ENCODE measurements at places on chromosomes 7 and 10. TPM values are rescaled to one million over a fixed set of nuclear protein-coding genes. Genes with fewer than 3 reads are reported as not detected.

Gene BAMBI
- 2.4 TPM for total RNA-seq

- DNase-seq = no peak
Measured at GRCh38 chr7:37571806-37572205, 111.8 kb upstream of the GPR141 start.

GRCh38 chr10:131402771-131403650 lies 91.5 kb upstream of the TCERG1L start:
- DNase-seq = no peak

- no peak for DNase-seq
Measured at GRCh38 chr10:34074051-34074450, 739.6 kb upstream of the NRP1 start.

GRCh38 chr10:87093632-87094372 lies 841 bp downstream of the GLUD1 start:
- DNase-seq = peak; percentile 41

Gene VIPR2
- total RNA-seq = not detected

Gene MRPS33
- total RNA-seq = 20.4 TPM

Gene GBX1
- total RNA-seq = not detected

GRCh38 chr7:22945584-22945983 lies 68.3 kb downstream of the HYCC1 start:
- no peak for DNase-seq

- DNase-seq = no peak
Measured at GRCh38 chr7:133955208-133955607, 171.9 kb upstream of the LRGUK start.

Gene COL28A1
- total RNA-seq = not detected

Gene UCN3
- not detected for total RNA-seq

Gene ZNF775
- 4.7 TPM for total RNA-seq

- DNase-seq = no peak
Measured at GRCh38 chr10:49740346-49741107, 21.6 kb downstream of the OGDHL start.

DNA sequence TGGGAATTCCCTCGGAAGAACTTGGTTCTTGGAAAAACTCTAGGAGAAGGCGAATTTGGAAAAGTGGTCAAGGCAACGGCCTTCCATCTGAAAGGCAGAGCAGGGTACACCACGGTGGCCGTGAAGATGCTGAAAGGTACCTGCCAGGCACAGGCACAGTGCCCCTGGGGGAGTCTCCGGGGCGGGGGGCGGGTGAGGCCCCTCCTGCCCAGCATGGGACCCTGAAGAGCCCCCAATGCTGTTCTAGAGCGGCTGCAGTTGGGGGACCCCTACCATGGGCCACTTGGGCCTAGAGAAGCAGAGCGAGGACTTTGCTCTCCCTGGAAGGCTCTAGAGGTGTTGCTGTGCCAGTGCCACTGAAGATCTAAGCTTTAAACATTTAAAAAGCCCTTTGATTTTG lies 21.6 kb upstream of the CSGALNACT2 start:
- no peak for DNase-seq

GRCh38 chr10:12041766-12042408 lies 722 bp downstream of the UPF2 start:
- DNase-seq = peak; percentile 41

Gene GPR15LG
- not detected for total RNA-seq

- peak; percentile 39 for DNase-seq
Measured at GRCh38 chr7:37916673-37917660, at the start of gene SFRP4. Gene SFRP4, minus strand, starts transcription at chr7:37916817. Its CDS starts 280 bp downstream, at chr7:37916537.

Gene NEBL
- total RNA-seq = 1.2 TPM

Gene SLC39A12
- total RNA-seq = under 0.01 TPM

GRCh38 chr7:157522189-157522588 lies 185.4 kb downstream of the DNAJB6 start:
- DNase-seq = no peak

GRCh38 chr7:144632724-144633123 lies 203.1 kb downstream of the TPK1 start:
- DNase-seq = peak; percentile 15

DNA sequence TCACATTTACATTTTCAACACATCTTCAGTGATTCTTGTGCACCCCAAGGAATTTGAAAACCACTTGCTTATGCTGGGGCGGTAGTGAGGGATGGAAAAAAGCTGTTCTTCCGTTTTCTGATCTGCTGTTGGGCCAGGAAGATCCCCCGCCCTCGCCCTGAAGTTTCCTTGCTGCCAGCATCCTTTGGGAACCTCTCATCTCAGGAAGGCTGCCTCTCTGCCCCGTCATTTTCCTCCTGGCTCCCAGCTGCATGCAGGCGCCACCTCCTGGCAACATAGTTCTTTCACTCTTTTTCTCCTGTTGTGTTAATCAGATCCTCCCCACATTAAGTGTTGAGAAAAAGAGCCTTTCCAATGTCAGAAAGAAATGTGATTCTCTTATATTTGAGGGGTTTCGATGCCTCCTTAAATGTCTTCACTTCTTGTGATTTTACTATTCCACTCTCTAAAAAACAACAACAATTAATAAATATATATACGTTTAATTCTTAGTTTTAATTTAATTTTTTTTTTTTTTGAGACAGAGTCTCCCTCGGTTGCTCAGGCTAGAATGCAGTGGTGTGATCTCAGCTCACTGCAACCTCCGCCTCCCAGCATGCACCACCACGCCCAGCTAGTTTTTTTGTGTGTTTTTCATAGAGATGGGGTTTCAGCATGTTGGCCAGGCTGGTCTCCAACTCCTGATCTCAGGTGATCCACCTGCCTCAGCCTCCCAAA lies 122.9 kb downstream of the RALA start:
- DNase-seq = peak; percentile 48

GRCh38 chr7:44935583-44935982 lies 43.2 kb downstream of the MYO1G start:
- DNase-seq = no peak

- DNase-seq = no peak
Measured at GRCh38 chr7:40526951-40527715, 392.3 kb downstream of the SUGCT start.

DNA sequence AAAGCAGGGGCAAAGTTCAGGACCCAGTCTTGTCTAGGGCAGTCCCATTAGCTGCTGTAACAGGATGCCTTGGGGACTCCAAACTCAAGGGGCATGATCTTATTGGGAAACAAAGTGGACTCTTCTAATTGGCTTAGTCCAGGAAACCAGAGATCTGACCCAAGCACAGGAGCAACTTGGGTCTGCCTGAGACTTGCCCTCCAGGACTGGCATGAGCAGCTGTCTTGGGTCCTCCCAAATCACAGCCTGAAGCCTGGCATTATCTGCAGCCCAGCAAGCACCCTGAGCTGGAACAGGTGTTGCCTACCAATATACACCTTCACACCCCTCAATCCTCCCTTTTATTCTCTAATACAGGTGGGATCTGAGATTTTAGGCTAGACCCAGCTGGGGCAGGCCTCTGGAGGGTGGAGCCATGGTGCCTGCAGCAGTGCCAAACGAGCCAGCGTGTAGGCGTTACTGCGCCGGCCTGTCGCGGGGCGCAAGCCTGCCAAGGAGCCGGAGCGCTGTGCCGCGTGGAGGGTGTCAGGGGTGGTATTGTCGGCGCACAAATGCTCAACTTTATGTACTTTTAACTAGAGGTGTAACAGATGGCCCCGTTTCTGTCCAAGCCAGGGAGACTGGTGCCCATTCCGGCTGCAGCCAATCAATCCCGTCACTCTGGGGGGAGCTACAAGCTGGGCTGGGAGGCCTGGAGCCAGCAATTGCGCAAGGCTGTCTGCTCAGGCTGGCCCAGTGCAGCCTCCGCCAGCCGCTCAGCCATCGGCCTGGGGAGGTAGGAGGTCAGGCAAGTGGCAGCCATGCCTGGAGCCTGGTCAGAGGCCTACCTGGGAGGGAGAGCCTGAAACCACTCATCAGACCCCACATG lies 12.8 kb upstream of the LBX1 start:
- DNase-seq = no peak

- peak; percentile 38 for DNase-seq
Measured at GRCh38 chr7:21256310-21256877, 171.5 kb upstream of the SP4 start.

Gene HOGA1
- total RNA-seq = 0.77 TPM

DNA sequence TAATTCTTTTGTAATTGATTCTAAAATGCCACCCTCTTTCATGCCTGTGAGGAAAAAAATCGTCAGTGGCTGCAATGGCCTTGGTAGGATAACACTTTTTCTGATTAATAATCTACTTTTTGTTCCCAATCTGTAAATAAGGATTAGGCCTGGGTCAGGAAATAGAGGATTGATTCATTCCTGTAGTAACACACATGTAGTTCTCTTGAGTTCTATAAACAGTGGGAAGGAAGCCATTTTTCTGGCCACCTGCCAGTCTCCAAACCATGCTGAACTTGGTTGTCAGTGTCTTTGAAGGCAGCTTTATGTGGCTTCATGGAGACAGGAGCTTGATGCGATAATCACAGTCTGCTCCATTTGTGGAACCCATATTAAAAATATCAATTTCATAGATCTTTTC lies 169.3 kb upstream of the NFE2L3 start:
- DNase-seq = no peak

DNA sequence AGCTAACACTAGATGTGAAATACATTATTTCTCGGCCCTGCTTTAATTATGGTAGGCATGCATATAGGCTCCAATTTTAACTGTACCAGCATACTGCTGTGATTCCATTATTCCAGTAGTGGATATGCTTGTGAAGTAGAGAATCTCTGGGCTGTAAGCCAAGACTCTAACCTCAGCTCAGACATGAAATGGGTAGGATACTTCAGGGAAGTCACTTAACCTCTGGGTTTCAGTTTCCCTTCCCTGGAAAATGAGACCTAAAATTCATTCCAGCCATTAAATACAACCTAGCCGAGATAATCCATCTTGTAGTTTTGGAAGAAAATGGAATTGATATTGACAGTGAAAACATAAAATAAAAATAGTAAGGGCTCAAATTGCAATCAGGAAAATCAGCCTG lies 59.6 kb upstream of the TRIL start:
- DNase-seq = no peak

GRCh38 chr10:117339578-117339977 lies 35.7 kb downstream of the PDZD8 start:
- no peak for DNase-seq

DNA sequence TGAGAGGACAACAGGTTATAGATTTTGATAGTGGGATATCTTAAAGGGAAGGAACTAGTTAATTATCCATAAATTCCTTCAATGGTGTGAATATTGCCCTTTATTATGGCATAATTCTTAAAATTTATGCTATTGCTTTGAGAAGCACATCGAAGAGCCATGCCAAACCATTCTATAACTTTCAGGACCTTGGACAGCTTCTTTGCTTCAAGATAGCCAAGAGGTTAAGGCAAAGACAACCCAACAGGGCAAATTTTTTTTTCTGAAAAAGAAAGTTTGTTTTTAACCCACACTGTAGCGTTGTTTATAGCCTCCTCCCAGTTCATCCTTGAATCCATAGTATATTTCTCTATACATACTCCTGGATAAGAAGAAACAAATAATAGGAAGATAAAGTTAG lies 103.2 kb downstream of the NRG3 start:
- peak; percentile 40 for DNase-seq

GRCh38 chr7:42972699-42973500 lies 40.7 kb downstream of the MRPL32 start:
- DNase-seq = peak; percentile 91

DNA sequence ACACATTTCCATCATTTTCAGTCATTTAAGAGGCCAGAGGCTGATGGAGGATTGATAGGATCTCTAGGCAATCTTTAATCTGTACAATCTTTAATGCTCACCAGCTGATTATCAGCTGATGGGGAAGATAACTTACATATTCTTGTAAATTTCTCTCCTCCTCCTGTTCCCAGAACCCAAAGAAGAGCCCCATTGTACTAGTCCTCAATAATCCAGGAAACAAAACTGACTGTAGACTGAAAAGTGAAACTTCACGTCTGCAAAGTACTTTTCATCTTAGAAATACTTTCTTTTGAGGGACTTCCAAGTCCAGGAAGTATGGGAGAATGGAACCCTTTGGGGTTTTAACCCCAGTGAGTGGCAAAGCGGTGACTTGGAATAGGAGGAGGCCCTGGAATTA lies 283.3 kb downstream of the FRMD4A start:
- no peak for DNase-seq

Gene TUBAL3
- not detected for total RNA-seq

- DNase-seq = no peak
Measured at GRCh38 chr10:69494626-69495558, 43.6 kb downstream of the TSPAN15 start.

DNA sequence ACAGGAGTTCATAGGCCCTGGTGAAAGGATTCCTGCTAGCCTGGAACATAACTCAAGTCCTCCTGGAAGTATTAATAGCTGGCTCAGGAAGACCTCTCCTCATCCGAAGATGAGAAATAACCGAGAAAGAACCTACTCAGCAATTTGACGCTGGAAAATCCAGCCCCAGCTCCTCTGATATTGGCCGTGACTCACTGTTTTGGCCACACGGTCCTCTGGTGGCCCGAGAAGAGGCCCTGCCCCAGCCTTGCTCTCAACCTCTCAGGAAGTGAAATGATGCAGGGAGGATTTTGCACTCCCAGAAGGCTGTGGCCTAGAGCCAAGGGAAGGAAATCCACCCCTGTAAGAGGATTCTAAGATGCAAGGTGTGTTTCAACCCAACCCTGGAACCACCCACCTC lies 121.6 kb downstream of the MTPAP start:
- DNase-seq = no peak

DNA sequence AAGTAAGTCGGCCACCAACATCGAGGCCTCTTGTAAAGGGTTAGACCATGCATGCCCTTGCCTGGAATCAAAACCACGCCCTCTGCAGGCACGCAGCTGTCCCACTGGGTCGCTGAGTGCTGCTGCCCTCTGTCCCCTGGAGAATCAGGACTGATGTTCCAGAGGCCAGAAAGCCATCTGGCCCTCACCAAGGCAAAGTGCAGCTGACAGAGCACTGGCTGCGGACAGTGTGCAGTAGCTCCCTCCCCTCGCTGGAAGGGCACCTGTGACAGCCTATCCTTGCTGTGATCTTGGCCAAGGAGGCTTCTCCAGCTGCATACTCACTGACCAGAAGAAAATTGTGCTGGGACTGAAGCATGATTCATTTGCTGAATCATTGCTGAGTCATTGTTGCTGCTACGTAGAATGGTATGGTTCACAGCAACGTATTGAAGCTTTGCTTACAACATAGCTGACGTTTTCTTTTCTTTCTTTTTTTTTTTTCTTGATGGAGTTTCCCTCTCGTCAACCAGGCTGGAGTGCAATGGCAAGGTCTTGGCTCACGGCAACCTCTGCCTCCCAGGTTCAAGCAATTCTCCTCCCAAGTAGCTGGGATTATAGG lies 30.4 kb downstream of the DDC start:
- DNase-seq = peak; percentile 36

Gene ATOH7
- not detected for total RNA-seq

Gene MICALL2
- 8.7 TPM for total RNA-seq

- DNase-seq = peak; percentile 63
Measured at GRCh38 chr7:116752305-116753074, 80.5 kb downstream of the MET start.
